ENCODE measurements at places on chromosomes 3 and 15. TPM values are rescaled to one million over a fixed set of nuclear protein-coding genes. Genes with fewer than 3 reads are reported as not detected.

Gene SI
- polyA plus RNA-seq, result not detected

Gene CCDC80
- polyA plus RNA-seq, result 62.3 TPM

Gene GOLGA6L7
- polyA plus RNA-seq, result not detected

Gene TPRG1
- polyA plus RNA-seq, result 1.2 TPM

Gene ERICH6
- polyA plus RNA-seq, result not detected

Gene SAMMSON
- polyA plus RNA-seq, result 0.75 TPM

Measured in urinary bladder (tissue), 4 donors.